ENCODE measurements at places on chromosomes 11 and 22.

GRCh38 chr11:57358543-57358961 is 20.4 kb downstream of the P2RX3 start:
- no peak for DNase-seq

- no peak for DNase-seq
Measured at GRCh38 chr11:43631732-43632131, 48.8 kb upstream of the HSD17B12 start.

DNA sequence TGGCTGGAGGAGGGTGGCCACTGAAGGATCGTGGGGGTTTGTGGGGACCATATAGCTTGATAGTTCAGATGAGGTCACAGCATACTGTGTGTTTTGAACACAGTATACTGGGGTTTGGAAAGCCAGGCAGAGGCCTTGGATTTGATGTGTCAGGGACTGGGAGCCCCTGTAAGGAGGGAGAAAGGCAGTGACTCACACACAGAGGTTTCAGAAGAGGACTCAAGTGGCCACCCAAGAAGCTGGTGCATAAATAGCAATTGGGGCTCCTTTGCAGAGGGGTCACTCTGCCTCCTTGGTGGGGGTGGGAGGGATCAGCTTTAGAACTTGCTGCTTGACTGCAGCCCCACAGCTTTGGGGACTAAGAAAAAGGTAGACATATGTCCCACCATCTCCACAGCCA is 39.3 kb downstream of the SLC5A1 start:
- DNase-seq, result no peak

DNA sequence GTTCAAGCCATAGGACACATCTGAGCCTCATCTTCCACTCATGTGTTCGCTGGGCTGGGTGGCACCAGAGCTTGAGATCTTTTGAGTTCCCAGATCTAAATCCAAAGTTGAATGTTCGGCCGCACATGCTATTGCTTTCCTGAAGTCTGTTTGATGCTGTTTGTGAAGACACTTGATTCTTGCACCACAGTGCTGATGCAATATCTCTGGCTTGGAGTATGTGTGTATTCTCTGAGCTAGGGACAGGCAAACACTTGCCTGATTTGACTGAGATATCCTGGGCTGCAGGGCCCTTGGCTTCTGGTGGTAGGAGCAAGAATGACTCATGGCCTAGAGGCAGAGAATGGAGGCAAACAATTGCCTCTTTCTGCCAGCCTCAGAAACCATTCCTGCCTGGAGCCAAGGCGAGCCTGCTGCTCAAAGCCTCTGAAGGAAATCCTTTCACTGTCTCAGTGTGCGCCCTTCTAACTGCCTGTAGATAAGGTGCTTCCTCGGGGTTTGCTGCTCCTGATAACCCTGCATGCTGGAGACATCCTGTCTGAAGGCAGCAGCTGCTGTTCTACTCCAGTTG is 73.0 kb downstream of the CYB5R2 start:
- DNase-seq, result no peak

- peak; percentile 22 for DNase-seq
Measured at GRCh38 chr11:27820249-27820648, 120.0 kb upstream of the BDNF start.

- peak; percentile 16 for DNase-seq
Measured at GRCh38 chr11:124069429-124070401, 28.6 kb upstream of the OR10G7 start.

DNA sequence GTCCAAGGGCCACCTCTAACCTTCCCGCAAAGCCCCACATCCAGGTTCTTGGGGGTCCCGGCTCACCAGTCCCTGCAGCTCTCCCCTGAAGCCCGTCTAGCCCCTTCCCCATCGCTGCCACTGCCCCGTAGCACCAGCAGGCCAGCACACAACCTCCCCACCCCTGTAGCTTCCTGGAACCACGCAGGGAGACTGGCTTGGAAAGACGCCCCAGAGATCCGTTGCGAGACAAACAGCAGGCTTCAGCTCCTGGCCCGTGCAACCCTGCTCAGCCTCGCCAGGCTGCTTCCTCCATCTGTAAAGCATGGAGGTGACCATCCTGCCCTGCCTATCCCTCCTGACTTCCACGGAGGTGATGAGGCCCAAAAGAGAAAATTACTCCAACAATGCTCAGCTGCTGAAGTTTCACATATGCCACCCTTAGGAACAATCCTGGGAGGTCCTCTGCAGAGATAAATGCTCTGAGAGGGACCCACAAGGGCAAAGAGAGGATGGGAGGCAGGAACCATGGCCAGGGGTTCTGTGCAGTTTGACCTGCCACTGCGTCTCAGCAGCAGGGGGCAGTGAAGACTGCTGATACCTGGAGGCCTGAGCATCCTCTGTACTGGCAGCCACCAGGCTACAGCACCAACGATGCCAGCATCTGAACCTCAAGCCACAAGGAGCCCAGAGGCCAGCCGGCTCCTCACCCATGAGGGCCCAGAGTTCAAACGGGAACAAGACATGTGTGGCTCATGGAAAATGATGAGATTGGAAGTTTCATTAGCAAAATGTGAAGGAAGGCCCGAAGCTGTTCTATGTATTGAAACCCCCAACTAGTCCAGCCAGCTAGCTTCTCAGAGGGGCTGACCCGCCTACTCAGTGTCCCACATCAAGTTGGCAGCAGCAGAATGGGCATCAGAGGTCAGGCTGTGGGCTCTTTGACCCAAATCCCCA is 16.1 kb downstream of the DGCR2 start:
- DNase-seq, result no peak

GRCh38 chr11:90867416-90867815 is 644.6 kb upstream of the CHORDC1 start:
- no peak for DNase-seq

GRCh38 chr11:5690736-5691135 is 1.1 kb downstream of the TRIM22 start:
- no peak for DNase-seq

- DNase-seq, result no peak
Measured at GRCh38 chr11:34924714-34925113, 8.3 kb downstream of the PDHX start.

DNA sequence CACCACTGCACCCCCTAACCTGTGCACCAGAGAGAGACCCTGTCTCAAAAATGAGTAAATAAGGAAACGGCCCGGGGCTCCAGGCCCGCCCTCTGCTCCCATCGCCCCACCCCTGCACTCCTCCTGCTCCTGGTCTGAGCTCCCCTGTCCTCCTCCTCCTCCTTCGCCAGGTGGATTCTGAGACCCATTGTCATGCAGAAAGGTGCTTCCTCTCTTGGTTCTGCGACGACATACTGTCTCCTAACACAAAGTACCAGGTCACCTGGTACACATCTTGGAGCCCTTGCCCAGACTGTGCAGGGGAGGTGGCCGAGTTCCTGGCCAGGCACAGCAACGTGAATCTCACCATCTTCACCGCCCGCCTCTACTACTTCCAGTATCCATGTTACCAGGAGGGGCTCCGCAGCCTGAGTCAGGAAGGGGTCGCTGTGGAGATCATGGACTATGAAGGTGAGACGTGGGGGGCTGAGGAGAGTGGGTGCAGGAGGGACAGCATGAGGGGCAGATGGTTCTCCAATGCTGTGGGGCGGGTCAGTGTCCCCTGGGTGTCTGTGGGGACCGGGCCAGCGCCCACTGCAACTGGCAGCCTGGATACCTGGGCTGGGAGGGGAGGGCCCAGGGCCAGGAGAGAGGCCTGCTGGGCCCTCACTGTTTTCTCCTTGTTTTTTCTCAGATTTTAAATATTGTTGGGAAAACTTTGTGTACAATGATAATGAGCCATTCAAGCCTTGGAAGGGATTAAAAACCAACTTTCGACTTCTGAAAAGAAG is 3.1 kb upstream of the APOBEC3D start:
- no peak for DNase-seq

DNA sequence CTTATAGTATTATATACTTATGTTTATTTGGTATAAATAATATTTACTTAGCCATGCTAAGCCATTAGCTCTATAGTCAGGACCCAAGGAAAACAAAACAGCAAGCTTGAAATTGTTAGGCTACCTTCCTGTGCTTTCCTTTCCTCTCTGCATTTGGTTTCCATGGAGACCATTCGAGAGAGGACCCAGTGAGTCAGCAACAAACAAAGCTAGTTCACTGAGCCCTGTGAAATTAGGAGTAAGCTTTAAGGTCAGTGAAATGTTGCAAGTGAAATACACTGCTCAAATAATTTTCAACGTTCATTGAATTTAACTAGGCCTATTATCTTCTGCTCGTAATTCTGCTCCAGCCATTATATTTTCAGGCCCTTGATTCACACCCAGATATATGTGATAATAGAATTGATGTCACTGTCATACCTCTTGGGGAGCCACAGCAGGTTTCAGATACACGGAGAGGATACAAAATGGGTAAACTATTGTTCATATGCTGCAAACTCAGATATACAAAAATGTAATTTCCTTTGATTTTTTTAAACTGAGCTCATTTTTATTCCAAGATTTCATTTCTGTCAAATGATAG is 9.1 kb upstream of the OR10D3 start:
- DNase-seq, result peak; percentile 17

- DNase-seq, result no peak
Measured at GRCh38 chr11:129374081-129374992, 1.3 kb upstream of the BARX2 start.

- DNase-seq, result no peak
Measured at GRCh38 chr11:134074346-134074745, 5.5 kb downstream of the JAM3 start.

DNA sequence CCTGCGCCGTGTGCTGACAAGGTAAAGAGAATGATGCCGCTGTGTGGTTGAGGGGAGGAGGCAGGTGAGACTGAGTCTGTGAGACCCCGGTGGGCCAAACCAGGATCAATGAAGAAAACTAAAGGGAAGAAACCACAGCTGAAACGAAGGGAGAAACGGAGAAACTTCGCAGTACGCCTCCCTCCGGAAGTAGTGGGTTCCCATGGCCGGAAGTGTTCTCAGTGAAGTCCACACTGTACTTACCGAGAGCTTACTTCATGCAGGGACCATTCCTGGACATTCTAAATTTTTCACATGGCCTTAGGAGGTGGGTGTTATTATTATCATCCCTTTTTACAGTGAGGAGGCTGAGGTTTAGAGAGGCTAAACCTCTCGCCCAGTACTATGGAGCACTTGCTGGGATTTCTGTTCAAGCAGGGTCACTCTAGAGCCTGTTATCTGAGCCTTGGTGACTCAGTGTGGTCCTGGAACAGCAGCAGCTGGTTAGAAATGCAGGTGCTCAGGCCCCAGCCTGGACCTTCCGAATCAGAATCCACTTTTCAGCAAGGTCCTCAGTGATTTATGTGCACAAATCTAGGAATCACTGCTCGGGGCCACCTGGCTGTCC is 17.9 kb downstream of the CD5 start:
- DNase-seq, result no peak

DNA sequence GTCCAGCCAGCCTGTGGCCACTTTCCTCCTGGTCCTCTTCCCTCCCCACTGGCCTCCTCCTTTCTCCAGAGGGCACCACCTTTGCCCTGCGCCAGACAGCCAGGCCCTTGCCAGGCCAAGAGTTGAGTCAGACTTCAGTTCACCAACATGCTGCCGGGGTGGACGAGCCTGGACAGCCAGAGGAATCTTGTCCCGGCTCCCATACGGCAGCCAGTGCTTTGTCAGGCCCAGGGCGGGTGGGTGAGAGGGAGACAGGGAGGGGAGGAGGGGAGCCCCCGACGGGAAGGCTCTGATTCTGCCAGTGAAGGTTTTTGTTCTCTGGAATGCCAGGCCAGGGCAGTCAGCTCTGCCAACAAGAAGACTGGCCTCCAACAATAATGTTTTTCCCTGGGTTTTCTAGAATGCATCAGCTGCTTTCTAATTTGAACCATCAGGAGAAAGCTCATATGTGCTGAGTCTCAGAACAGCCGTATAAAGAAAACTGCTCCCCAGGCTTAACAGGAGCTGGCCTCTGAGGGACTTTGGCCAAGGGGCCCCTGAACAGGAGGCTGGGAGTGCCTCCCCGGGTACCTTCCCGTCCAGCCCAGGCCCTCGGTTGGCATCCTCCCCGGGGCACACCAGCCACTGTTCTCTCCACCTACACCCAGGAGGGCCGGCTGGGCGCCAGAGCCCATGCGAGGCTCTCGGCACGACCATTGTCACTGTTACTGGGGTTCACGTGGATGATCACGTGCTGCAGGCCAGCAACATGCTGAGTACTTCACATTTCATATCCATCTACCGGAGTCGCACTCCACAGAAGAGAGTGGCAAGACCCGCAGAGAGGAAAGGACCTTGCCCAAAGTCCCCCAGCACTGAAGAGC is 28.6 kb downstream of the LIF start:
- no peak for DNase-seq

GRCh38 chr11:106520146-106520912 is 442.9 kb downstream of the AASDHPPT start:
- DNase-seq, result no peak

GRCh38 chr11:102664001-102664752 is 39.0 kb upstream of the MMP20 start:
- DNase-seq, result no peak

GRCh38 chr11:28981381-28981780 is 873.2 kb downstream of the METTL15 start:
- no peak for DNase-seq

DNA sequence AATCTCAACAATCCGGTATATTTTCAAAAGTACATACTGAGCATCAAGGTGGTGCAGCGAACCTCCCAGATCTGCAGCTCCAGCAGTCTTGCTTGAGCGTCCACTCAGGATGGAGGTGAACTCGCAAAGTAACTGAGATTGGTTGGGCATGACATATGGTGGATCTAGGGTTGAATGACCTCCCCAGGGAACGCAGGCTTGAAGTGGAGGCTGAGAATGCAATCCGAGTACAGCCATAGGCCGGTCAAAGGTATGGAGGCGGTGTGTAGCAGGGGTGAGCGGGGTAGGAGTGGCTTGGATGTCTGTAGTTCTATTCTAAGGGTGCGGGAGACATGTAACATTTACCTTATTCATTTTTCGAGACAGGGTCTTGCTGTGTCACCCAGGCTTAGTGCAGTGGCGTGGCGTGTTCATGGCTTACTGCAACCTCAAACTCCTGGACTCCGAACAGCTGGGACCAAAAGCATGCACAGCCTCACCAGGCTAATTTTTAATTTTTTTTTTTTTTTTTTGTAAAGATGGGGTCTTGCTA is 631 bp upstream of the C22orf39 start:
- no peak for DNase-seq

- no peak for DNase-seq
Measured at GRCh38 chr22:33652615-33653014, 267.7 kb downstream of the LARGE1 start.

DNA sequence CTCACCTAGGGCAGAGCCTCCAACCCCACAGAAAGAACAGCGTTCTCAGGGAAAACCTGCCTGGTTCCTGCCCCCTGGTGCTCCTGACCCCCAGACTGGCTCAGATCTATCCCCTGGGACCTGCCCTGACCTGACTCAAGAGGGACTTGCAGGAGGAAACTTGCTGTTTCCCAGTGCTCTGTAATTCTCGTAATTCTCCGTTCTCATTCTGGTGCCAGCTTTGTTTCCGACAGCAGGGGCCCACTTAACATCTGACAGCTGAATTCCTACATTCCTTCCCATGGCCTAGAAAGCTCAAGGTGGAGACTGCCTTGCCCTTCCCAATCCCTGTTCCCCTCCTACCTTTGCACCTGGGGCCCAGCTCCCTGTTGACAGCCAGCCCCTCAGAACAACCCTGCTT is 12.5 kb upstream of the CSF2RB start:
- no peak for DNase-seq

DNA sequence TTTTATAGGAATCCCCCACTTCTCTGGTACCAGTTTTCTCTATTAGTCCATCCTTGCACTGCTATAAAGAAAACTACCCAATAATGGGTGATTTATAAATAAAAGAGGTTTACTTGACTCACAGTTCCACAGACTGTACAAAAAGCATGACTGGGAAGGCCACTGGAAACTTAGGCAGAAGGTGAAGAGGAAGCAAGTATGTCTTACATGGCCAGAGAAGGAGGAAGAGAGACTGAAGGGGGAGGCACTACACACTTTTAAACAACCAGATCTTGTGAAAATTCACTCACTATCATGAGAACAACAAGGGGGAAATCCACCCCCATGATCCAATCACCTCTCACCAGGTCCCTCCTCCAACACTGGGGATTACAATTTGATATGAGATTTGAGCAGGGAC is 68.9 kb upstream of the GNAZ start:
- no peak for DNase-seq
